ENCODE measurements at places on chromosomes 1 and 21.
A peak's percentile ranks its signal among the peaks of the same experiment; 100 is the strongest.

DNA sequence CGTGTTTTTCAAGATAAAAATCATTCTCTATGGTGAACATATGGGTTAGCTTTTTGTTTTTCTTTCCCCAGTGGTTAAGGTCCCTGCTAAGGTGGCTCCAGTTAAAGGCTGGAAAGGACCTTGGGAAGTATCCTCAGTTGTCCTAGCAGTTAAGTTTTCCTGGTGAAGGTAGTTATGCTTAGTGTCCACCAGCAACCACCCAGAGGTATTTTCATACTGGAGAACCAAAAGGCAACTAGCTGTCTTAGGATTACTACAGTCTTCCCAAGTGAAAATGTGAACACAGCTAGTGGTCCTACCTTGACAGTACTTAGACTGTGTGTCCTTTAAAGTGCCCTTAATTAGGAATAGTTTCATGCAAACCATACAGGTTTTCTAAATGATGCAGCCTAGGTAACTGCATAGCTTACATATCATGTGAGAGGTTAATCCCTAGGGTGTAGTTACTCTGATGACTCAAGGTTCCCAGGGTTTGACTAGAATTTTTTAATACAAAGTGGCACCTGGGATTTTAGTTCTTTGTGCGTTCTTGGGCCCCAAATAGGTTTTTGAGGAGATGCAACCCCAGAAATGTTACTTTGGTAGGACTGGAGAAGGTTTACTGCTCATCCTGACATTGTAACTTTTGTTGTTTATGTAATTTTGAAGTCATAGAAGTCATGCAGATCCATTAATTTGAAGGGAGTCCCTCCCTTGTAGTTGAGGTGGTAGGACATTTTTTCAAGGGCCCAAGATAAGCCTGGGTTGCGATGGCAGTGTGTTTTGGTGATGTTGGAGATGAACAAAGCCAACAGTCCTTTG is 36.5 kb downstream of the YY1AP1 start:
- DNase-seq: no peak

GRCh38 chr1:202848191-202848542 is 37.4 kb downstream of the PCAT6 start:
- DNase-seq: no peak

GRCh38 chr1:219189952-219190351 is 16.3 kb downstream of the LYPLAL1 start:
- DNase-seq: no peak

GRCh38 chr1:65469126-65469888 is 48.8 kb downstream of the LEPR start:
- DNase-seq: no peak

DNA sequence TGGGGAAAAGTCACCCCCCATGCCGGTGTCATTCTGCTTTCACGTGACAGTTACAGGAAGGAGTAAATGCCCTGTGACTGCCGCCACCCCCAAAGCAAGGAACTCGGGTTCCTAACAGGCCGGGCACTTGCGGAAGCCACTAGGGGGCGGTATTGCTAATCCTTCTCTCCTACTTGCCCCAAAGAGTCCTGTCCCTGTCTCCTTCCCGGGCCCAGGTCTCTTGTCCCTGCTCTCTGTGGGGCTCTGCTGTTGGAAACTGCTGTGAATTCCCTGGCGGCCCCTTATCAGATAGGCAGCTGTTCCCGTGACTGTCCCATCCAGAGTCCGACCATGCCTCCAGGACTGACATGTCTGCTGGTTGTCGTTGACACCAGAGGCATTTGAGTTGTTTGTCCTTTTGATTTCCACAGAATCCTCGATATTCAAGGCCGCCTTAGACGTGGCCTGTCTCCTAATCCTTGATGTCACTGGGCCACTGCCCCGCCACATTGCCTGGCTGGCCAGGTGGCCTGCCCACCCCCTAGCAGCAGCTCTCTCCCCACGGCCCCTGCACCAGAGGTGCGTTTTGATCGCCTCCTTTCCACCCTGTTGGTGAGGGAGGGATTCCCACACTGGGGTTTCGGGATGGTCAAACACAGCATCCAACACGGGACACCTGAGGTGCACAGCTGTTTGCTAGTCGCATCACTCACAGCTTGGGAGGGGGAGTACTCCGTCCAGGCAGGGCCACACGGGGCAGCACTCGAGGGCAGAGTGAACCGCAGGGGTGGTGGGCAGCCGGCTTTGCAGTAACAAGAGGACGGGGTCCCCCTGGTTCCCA is 37.3 kb downstream of the CHAF1B start:
- peak; percentile 6 for DNase-seq

- no peak for DNase-seq
Measured at GRCh38 chr1:167723707-167724323, 2.0 kb downstream of the MPZL1 start.

Measured in T-helper 9 cell (primary cell).